T-cell (primary cell): ENCODE measurements at places on chromosomes 16 and 17.

DNA sequence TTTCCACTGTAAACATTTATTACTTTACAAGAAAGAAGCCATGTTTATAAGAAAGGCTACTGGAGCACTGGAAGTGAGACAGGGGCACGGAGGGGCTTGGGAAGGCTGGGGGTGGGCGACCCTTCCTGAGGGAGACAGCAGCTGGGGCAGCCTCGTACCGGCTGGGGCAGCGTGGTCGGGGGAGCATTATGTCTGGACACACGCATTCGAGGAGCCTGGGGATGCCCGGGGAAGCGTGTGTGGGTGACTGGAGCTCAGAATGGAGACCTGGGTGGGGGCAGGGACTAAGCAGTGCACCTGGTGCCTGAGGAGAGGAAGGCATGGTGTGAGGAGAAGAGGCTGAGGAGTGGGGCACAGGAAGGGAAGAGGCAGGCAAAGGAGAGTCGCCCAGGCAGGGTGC, 64.5 kb downstream of the SRCIN1 start:
- no peak for DNase-seq
- no peaks in the 10 kb centered on the region for H3K4me1 ChIP-seq
- H3K27ac ChIP-seq, result no peak overlapping the region
- H3K36me3 ChIP-seq, result no peaks in the 10 kb centered on the region
- no peak overlapping the region for H3K4me3 ChIP-seq

DNA sequence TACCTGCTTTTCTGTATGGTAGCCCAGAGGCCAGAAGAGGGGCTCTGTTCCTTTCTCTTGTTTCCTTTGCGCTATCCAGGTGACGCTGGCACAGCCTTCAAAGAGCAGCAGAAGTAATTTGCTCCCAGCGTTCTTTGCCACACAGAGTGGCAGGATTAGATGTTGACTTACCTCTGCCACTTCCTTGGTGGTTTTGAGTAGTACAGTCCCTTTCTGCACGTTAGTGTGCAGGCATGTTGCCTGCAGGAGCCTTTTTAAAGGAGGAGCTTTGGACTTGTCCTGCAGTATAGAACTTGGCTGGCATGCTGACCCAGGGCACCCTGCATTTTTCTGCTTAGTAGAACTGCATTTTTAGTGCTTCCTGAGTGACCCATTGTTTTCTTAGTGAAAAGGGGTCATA, at the start of gene ABCC11:
Gene ABCC11, minus strand, starts transcription at position 229 of the 400 bp plus-strand sequence. CDS start 15,618 bp downstream, outside the sequence.
- peaks cover 3% of the 10 kb centered on the region for H3K36me3 ChIP-seq
- no peaks in the 10 kb centered on the region for H3K27me3 ChIP-seq
- H3K27ac ChIP-seq, result no peak within 1 kb of the TSS
- no peak within 1 kb of the TSS for H3K4me3 ChIP-seq
- DNase-seq, result no peak

DNA sequence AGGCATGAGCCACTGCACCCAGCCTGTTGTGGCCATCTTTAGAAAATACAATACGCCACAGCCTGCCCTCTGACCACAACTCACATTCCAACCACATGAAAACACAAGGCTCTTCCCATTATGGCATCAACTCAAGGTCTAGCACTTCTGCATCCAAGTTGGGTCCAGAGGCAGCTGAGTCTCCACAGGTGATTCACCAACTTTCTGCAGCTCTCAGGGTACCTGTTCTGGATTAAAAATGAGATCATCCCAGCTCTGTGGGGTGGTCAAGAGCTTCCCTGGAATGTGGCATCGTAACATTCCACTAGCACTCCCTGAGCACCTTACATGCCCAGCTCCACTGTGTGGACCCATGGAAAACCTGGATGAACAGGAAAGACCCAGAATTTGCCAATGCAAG, 9.9 kb upstream of the GUCY2D start:
- H3K4me1 ChIP-seq, result peaks cover 2% of the 10 kb centered on the region
- no peak for DNase-seq
- no peak overlapping the region for H3K4me3 ChIP-seq

DNA sequence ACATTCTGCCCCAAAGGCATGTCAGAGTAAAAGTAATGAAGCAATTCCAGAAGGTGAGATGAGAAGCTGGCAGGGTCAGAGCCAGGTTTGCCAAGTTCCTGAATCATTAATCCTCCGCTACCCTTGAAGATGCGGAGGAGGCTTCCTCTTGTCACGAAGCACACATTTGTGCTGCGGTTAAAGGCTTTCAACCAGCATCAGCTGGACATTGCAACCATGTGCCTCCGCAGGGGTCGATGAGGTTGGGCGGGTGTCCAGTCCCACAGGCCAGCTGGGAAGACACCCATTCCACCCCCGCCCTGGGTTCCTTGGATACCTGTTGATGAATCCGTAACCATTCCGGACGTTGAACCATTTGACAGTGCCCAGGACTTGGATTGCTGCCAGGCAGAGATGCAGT, 1.3 kb downstream of the YBX2 start:
- H3K27me3 ChIP-seq, result peaks cover 77% of the 10 kb centered on the region
- H3K27ac ChIP-seq, result no peak overlapping the region
- no peak overlapping the region for H3K4me3 ChIP-seq
- no peaks in the 10 kb centered on the region for H3K4me1 ChIP-seq
- no peak for DNase-seq

- peaks cover 3% of the 10 kb centered on the region for H3K36me3 ChIP-seq
- no peak overlapping the region for H3K27ac ChIP-seq
- H3K4me1 ChIP-seq, result no peaks in the 10 kb centered on the region
- H3K4me3 ChIP-seq, result peak overlapping the region; percentile 62
- DNase-seq, result no peak
Measured at GRCh38 chr17:48555258-48556228, 10.6 kb upstream of the HOXB2 start.

GRCh38 chr17:75542229-75542628, 16.7 kb downstream of the LLGL2 start:
- no peak overlapping the region for H3K4me3 ChIP-seq
- no peak for DNase-seq
- no peaks in the 10 kb centered on the region for H3K27me3 ChIP-seq
